Astrocyte (in vitro differentiated cells and primary cell): ENCODE measurements at places on chromosomes 2 and 18. TPM values are rescaled to one million over a fixed set of nuclear protein-coding genes. Genes with fewer than 3 reads are reported as not detected.
A peak's percentile ranks its signal among the peaks of the same experiment; 100 is the strongest.

The KIAA2012 gene
- total RNA-seq, result not detected in 2 replicates

DNA sequence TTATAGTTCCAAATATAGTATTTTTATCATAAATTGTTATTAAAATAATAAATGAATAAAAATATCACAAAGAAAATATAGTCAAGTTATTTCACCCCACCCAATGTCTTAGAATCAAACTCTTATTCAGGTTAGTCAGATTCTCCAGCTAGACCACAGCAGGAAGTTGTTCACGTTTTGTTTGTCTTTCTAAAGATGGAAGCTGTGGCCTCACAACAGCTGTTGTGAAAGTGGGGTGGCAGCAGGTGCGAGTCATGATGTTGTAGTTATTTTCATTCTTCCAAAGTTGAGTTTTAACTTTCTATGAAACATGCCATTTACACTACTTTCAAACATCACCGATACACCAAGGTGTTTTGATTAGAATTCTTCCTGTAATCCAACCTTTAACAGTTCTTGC is 272.9 kb downstream of the SLC8A1 start:
- H3K36me3 ChIP-seq, result no peaks in the 10 kb centered on the region
- no peaks in the 10 kb centered on the region for H3K27me3 ChIP-seq
- no peak for DNase-seq

DNA sequence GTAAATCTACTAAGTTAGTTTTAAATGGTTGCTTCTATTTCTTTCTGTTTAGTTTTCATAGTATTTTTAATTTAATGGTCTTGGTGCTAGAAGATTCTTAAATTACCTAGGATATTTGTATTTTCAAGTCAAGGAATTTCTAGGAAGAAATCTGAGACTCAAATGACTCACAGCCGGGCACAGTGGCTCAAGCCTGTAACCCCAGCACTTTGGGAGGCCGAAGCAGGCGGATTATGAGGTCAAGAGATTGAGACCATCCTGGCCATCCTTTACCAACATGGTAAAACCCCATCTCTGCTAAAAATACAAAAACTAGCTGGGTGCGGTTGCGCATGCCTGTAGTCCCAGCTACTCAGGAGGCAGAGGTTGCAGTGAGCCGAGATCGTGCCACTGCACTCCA is 95.5 kb downstream of the C2orf74 start:
- H3K36me3 ChIP-seq, result peaks cover 15% of the 10 kb centered on the region
- H3K27ac ChIP-seq, result no peak overlapping the region
- no peak for DNase-seq

The CRYGC gene
- total RNA-seq, result not detected in 2 replicates

DNA sequence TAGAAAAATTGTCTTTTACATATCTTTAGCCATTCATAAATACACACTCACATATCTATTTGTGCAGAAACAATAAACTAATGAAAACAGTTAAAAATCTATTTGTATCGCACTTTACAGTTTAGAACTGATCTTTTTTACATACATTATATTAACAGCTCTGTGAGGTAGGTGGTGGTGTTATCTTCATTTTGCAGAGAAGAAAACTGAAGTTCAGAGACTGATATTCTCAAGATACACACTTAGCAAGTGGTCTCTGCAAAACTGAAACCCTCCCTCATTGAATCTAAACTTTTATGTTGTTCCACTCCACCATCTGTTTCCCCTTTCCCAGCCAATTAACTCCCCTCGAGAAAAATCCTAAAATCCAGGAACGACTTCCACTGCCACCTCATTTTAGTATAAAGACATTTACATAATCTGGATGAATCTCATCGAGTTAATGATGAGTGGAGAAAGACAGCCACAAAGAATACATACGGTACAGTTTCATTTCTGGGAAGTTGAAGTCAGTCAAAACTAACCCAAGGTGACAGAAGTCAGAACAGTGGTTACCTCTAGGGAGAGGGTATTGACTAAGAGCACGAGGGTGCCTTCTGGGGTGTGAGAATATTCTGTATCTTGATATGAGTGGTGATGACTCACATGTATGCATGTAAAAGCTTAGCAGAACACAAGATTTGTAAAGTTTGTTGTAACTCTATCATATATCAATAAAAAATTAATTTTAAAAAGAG is 524.2 kb upstream of the TCF4 start:
- no peak overlapping the region for H3K27ac ChIP-seq
- H3K27me3 ChIP-seq, result peaks cover 2% of the 10 kb centered on the region
- H3K4me1 ChIP-seq, result no peaks in the 10 kb centered on the region
- no peak overlapping the region for H3K4me3 ChIP-seq
- peak; percentile 60 for DNase-seq

DNA sequence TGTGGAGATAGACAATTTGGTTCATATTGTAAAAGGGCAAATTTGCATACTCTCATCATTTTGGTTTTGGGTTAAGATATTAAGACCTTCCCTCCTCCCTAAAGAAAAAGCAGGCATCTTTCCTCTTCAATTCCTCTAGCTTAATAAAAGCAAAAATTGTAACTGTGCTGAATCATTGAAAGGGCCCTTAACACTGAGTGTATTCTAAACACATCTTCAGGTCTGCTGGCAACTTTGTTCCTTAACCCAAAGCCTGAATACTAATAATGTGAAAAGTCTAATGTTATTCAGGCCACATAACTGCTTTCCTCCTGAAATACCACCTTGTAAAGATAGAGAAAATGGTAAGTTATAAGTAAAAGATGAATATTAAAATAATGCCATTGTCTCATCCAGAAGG is 1200.5 kb upstream of the FAM98A start:
- H3K4me3 ChIP-seq, result no peak overlapping the region
- no peak overlapping the region for H3K27ac ChIP-seq
- H3K36me3 ChIP-seq, result no peaks in the 10 kb centered on the region

DNA sequence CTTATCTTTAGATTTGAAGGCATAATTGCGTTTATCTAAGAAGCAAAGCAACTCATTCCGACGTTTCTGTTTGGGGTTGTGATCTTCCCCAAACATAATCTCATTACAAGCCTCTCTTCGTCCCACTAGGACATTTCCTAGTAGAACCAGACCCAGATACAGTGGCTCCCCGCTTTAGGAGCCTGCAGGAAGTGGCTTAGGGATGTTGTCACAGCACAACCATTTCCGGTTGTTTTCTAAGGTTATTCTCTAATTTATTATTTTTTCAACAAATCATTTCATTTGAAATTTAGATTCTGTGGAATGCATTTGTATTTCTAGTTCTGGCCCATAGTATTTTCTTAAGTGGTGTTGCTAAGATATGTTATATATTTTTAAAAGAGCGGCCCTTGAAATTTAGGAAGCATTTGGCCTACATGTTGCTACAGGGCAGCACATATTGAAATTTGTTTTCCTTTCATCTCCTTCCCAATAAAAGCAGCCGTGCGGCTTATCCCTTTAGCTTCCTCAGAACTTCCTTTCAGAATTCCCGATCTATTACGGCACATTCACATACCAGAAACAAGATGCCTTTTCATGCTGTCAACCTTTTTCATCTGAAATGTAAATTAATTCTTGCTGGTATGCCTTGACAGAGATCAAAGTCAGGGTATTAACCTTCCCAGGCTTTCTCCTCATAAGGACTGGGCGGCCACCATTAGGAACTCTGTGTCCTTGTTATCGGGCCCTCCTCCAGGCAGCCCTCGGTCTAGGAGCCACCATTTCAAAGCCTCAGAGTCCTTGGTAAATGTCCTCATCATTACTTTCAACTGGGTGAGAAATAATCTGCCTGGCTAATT is 210.9 kb upstream of the SP5 start:
- no peak overlapping the region for H3K27ac ChIP-seq
- H3K36me3 ChIP-seq, result no peaks in the 10 kb centered on the region
- H3K4me1 ChIP-seq, result peaks cover 12% of the 10 kb centered on the region
- DNase-seq, result no peak

DNA sequence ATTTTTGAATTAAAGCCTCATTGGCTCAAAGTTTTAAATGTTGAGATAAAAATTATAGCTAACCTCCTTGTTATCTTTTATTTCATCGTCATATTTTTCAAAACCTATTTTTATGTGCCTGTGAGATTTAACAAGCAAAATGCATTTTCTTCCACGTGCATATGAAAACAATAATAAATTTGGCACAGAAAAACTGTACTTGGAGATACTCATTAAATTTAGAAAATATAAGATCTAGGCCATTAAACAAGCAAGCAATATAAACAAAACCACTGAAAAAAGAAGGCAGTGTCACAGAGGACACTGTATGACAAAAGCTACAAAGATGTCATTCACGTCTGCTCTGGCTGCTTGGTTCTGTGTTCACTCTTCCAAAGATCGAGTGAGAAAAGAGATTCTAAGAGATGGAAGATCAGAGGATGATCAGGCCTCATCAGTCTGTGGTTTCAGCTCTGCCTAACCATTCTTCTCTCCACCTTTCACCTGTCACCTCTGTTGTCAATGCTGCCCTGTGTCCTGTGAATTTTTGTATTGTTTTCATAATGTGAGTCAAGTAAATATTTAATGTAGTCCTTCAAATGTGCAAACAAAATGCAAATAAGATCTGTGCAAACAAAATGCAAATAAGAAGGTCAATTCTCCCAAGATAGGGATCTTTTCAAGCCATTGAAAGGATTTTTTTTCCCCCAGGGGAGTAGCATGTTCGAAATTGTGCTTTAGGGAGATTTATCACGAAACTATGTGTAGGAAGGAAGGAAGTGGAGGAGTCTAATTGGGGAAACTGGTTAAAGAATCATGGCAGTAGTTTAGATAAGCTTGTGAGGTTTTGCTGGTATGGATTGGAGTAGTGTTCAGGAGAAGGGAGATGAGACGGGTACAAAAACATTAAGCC is 138.7 kb upstream of the RBMS1 start:
- H3K27ac ChIP-seq, result no peak overlapping the region
- no peak for DNase-seq
- peaks cover 7% of the 10 kb centered on the region for H3K4me1 ChIP-seq
- H3K27me3 ChIP-seq, result no peaks in the 10 kb centered on the region

GRCh38 chr2:121570036-121570666 is 39.5 kb downstream of the RNU4ATAC start:
- no peaks in the 10 kb centered on the region for H3K36me3 ChIP-seq
- no peak overlapping the region for H3K4me3 ChIP-seq
- DNase-seq, result no peak
- no peak overlapping the region for H3K27ac ChIP-seq
- no peaks in the 10 kb centered on the region for H3K4me1 ChIP-seq

DNA sequence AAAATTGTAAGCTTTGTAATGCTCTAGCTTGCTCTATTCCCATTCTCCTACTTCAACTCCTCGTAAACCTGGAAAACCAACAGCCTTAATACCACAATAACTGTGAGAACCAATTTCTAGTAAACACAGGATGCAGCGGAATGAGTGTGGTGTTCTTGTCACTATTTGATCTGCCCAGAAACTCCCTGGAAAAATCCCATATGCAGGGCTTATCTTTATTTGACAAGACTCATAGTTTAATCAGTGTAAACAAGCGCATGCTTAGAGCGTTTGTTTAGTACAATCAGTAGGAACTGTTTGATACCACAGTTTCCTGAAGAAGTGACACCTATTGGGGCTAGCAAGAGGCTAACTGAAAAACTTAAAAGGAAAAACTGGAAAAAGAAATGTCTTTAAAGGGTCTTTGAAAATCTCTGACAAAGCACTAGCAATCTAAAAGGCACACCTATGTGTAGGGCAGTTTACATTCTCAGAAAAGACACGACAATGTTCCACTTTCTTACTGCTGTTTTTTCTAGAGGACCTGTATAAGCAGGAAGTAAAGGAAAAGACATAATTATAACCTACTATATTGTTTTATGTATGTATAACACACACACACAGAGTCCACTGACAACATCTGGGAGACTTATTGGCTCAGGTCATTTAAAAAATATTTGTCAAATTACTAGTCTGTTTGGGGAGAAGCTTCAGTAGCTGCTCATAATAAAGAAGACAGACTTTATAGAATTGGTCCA is 241.4 kb upstream of the KLHL14 start:
- peaks cover 23% of the 10 kb centered on the region for H3K4me1 ChIP-seq
- no peaks in the 10 kb centered on the region for H3K27me3 ChIP-seq
- DNase-seq, result no peak
- H3K27ac ChIP-seq, result no peak overlapping the region
- H3K36me3 ChIP-seq, result no peaks in the 10 kb centered on the region
